Activated naive CD4-positive, alpha-beta T cell treated with Interleukin-2 at 50 U/mL for 16 hours (primary cell): ENCODE measurements at places on chromosomes 12 and 14.

DNA sequence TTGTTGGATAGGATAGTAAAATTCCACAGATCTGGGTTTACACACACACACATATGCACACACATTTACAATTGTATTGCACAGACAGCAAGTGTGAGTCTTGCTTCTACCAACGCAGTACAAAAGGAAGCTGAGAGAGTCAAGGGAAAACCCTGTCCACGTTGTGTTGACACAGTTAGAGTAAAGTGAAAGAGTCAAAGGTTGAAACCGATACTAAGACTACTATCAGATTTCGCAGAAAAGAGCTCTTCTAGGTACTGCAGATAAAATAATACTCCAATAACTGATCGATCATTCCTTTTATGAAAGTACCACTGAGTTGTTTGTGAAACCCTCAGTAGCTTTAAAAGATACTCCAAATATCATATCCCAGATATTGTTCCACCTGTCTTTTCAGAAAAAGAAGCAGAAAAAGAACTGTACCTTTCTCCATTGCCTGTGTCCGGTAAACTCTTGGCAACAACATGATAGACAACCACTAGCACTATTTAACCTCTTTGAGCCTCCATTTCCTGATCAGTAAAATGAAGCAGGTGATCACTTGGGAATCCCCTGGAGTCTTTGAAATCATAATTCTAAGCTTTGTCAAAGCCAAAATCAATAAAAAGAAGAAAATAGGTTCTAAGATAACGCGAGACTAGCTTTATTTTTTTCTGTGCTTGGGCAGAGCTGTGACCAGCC lies 224.6 kb upstream of the FOXN3 start:
- DNase-seq, result no peak

GRCh38 chr12:110733900-110734299 lies 8.8 kb downstream of the PPP1CC start:
- DNase-seq, result no peak

DNA sequence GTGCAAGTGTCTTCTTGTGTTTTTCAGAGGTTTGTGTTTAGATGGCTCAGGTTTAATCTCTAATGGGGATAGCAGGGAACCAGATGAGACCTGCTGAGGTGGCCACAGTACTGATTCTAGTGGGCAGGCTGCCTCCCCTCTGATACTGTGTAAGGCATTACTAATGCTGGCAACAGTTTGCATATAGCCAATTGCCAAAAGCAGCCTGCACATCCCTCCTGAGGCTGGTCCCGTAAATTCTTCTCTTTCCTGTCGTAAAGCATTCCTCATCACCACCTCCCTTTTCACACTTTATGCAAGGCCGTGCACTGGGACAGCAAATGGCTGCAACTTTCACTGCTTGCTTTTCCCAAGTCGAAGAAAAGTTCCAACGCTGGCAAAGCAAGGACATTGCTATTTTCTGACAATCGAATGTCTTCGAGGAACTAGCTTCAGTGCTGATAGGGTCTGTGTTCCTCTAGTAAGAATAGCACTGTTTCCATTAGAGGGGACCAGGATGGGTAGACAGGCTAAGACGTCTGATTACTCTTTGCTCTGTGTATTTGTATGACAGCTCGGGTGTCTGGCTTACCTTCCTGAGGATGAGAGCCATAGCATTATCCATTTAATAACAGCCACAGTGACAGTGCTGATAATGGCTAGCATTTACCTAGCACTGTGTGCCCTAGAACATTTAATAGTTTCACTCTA lies 178.2 kb upstream of the HIF1A start:
- DNase-seq, result no peak

DNA sequence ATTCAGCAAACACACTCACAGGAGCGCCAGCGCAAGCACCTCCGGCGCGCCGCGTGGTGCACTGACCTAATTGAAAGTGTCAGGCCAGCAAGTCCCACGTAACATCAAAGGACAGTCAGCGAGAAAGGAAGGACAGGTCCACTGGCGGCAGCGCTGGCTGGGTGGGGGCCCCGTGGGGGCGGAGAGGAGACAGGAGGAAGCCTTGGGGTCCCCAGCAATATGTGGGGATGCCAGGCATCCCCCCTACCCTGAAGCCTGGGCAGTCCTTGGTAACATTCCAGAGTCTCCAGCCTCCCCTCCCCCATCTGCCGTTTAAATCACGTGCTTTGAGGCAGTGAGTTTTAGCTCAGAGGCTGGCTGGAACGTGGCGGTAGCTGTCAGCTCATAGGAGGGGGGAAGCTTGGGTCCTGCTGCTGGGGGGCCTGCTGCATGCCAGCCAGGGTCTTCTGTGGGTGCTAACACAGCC lies 159.2 kb downstream of the CALM1 start:
- no peak for DNase-seq

DNA sequence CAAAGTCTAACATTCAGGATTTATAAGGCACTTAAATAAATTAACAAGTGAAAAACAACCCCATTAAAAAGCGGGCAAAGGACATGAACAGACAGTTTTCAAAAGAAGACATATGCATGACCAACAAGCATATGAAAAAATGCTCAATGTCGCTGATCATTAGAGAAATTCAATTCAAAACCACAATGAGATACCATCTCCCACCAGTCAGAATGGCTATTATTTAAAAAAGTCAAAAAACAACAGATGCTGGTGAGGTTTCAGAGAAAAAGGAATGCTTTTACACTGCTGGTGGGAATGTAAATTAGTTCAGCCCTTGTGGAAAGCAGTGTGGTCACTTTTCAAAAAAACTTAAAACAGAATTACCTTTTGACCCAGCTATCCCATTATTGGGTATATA lies 60.7 kb upstream of the BDKRB2 start:
- no peak for DNase-seq

DNA sequence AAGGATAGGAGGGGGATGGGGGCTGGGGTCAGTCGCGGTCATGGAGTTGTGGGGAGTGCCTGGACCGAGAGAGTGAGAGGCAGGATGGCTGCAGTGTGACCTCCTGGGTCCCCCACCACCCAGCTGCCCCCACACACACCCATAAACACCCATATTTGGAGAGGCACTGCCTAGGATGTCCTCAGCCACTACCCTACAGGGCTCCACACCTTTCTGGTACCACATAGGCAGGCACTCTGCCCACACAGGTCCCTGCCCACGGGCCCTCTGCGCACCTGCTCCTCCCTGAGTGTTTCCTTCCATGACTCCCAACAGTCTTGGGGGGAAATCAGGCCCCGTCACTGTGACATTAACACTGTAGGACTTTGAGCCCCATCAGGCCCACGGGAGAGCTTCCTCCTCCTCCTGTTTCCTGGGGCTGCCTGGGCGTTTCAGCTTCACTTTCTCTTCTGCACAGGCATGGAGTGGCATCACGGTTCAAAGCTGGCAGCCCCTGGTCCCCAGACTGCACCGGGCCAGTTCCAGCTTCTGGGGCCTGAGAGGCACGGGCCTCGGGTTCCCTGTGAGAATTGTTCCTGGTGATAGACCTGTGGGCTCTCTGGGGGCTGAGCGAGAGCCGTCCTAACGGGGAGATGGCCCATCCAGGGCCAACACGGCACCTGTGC lies 207.0 kb upstream of the C14orf180 start:
- no peak for DNase-seq

- no peak for DNase-seq
Observed at GRCh38 chr12:16523951-16524331, 82.0 kb downstream of the LMO3 start.

GRCh38 chr12:132065609-132066344 lies 78.3 kb downstream of the DDX51 start:
- no peak for DNase-seq

DNA sequence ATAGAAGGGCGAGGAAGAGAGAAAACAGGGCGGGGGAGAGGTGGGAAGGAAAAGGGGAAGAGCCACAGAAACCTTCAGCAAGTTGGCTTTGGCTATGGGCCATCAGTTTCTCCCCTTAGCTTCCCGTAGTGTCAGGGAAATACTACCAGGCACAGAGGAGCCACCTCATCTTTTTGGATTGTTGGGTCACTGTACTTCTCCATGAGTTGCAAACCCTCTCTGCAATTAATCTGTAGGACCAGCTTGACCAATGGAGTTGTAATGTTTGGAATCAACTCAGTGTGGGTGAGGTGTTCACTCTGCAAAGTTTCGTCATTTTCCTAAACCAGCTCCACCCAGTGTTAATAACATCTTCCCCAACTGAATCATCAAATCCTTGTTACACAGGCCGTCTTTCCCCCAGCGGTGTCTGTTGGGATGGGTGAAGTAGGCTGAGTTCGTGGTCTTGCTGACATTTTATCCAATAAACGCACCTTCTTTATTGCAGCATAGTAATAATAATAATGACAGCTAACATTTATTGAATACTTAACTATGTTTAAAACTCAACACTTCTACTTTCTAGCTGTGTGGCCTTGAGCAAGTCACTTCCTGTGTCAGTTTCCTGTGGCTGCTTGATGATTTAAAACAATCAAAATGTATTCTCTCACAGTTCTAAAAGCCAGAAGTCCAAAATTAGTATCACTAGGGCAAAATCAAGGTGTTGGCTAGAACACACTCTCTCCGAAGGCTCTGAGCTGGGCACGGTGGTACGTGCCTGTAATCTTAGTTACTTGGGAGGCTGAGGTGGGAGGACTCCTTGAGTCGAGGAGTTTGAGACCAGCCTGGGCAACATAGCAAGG lies 8.1 kb upstream of the GLTP start:
- peak; percentile 34 for DNase-seq

- DNase-seq, result no peak
Observed at GRCh38 chr14:20143911-20144310, 5.3 kb downstream of the OR4N5 start.

DNA sequence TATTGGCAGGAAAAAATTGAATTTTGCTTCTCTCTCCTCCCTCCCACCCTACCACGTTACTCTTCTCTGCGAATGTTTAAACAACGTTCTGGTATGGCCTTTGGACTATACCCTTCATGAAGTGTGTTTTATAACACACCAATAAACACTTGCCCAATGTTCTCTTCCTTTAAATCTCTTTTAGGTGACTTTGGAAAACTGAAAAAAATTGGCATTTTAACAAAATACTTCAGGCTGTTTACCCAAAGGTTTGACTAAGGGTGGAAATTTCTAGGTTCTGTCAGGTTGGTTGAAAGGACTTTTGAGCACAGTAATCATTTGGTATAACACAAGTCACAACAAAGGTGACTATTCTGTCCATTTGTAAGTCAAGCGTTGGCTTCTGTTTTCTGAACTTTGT lies 446.8 kb downstream of the AEBP2 start:
- no peak for DNase-seq

DNA sequence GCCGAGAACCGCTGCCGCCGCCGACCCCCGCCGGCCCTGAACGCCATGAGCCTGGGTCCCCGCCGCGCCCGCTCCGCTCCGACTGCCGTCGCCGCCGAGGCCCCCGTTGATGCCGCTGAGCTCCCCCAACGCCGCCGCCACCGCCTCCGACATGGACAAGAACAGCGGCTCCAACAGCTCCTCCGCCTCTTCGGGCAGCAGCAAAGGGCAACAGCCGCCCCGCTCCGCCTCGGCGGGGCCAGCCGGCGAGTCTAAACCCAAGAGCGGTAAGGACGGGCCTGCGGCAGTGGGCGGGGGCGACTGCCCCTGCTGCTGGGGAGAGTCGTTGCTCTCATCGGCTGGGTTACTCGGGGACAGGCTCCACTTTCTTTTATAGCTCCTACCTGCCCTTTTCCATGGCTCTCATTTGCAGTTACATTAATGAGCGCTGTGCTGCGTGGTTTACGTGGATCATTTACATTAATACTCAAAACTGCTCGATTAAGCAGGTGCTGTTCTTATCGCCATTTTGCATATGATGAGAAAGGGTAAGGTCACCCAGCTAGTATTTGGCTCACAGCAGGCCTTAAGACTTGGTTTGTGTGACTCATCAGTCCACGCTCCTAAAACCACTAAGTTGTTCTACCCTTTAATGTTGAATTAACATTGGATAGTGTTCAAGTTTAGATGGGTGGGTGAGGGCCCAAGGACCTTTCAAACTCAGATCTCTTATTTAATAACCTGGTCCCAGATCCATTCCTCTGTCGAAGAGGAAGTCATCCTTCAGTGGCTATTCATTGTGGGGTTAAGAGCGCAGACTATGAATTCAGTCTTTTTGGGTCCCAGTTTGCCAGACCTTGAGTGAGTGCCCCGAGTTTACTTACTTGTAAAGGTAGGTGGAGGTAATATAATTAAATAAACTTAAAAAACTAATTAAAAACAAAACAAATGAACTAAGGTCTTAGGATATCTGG lies 823 bp downstream of the RNF10 start:
- peak; percentile 61 for DNase-seq

DNA sequence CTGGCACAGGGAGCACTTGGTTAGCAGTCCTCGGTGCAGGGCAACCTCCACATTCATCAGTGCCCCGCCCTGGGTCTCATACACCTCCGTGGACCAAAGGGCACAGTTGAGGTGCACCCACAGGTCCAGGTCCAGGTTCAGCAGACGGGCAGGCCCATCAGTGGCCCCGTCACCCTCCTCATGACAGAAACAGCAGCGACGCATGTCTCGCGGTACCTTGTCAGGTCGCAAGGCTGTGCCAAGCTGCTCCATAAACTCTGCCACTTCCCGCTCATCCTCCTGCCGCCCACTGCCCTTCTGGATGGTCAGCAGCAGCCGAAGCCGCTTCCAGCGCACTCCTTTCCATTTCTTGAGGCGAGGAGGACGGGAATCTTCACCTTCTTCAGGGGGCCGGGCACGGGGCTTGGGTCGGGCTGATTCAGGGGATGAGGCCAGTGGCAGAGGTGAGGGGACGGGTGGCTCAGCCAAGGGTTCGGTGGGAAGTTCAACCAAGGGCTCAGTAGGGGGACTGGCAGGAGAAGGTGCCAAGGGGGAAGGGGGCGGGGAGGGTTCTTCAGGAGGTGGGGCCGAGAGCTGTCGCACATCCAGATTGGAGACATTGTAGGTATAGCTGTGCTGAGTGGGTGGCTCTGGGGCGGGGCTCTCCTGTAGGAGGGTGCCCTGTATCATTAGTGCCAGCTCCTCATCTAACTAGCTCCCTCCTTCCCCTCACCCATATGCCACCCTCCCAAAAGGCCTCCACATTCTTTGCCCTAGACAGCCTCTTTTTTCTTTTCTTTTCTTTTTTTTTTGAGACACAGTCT lies 8.3 kb upstream of the PRKAG1 start:
- DNase-seq, result no peak

DNA sequence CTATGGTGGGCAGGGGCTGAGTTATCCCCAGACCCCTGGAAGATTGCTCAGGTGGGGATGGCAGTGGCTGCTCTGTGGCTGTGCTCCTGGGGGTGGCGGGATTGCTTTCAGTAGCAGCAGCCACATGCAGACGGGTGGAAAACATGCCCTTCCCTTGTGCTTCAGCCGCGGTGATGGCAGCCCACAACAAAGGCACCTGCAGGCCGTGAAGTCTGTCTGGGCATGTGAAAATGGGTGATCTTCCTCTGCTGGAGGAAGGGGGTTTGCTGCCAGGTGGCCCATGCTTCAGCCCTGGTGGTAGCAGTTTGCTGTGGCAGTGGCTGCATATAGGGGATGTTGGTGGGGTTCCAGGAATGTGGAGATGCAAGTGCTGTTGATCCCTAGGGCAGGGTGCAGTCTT lies 326.2 kb upstream of the RGS6 start:
- DNase-seq, result no peak

- DNase-seq, result no peak
Observed at GRCh38 chr12:65689508-65689907, 134.8 kb upstream of the HMGA2 start.
